Ovary (tissue), 10 donors: ENCODE measurements at places on chromosomes 1 and 21. TPM values are rescaled to one million over a fixed set of nuclear protein-coding genes. Genes with fewer than 3 reads are reported as not detected.

DNA sequence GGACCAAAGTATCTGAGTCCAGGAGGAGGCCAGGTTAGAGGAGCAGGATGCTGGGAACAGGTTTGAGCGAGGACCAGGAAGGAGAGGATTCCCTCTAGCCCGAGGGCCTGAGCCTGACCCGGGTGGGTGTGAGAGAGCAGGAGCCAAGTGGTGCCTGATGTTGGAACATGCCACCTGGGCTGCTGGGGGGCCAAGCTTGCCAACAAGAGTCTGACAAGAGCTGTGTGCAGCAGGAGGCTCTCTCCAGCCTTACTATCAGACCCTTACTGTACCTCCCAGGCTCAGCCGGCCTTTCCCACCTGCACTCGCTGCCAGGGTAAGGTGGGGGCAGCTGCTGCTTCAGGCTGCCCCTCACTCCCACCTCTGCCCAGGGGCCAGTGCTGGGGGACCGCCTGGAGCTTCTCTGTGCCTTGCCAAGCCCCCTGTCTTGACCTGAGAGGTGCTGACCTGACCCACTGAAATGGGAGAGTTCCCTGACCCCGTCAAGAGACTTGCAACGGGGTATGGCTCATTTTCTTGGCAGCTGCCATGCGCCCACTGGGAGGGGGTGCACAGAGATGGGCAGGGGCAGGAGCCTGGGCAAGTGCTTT, 159.6 kb upstream of the VAMP3 start:
- DNase-seq = no peak

- peak; percentile 38 for DNase-seq
Measured at GRCh38 chr1:228146417-228147150, 3.1 kb upstream of the GJC2 start.

Gene UBXN11
- 37.0 TPM for total RNA-seq

GRCh38 chr1:234616644-234617043, 6.7 kb upstream of the IRF2BP2 start:
- no peak for DNase-seq

DNA sequence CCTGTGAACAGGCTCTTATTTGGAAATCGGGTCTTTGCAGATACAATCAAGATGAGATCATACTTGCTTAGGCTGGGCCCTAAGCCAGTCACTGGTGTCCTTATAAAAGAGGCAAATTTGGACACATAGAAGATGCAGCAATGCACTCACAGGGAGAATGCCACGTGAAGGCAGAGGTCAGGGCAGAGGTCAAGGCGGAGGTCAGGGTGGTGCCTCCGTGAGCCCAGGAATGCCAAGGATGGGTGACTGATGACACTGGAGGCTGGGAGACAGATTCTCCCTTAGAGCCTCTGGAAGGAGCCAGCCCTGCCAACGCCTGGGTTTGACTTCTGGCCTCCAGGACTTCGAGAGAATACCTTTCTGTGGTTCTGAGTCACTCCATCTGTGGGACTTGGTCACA, 22.8 kb upstream of the C1orf174 start:
- DNase-seq = no peak

Gene NR1I3
- total RNA-seq = not detected

Gene PIGK
- 22.9 TPM for total RNA-seq

- DNase-seq = no peak
Measured at GRCh38 chr1:6730880-6731279, 29.3 kb upstream of the DNAJC11 start.

Gene CACNA1E
- 0.34 TPM for total RNA-seq

Gene MCL1
- 112 TPM for total RNA-seq

Gene BCAN
- total RNA-seq = not detected

- DNase-seq = no peak
Measured at GRCh38 chr1:33045246-33045645, 8.6 kb upstream of the AK2 start.
